ENCODE measurements at places on chromosomes 7 and 10.

GRCh38 chr10:80598951-80599350 lies 61.2 kb downstream of the SH2D4B start:
- no peak for DNase-seq

DNA sequence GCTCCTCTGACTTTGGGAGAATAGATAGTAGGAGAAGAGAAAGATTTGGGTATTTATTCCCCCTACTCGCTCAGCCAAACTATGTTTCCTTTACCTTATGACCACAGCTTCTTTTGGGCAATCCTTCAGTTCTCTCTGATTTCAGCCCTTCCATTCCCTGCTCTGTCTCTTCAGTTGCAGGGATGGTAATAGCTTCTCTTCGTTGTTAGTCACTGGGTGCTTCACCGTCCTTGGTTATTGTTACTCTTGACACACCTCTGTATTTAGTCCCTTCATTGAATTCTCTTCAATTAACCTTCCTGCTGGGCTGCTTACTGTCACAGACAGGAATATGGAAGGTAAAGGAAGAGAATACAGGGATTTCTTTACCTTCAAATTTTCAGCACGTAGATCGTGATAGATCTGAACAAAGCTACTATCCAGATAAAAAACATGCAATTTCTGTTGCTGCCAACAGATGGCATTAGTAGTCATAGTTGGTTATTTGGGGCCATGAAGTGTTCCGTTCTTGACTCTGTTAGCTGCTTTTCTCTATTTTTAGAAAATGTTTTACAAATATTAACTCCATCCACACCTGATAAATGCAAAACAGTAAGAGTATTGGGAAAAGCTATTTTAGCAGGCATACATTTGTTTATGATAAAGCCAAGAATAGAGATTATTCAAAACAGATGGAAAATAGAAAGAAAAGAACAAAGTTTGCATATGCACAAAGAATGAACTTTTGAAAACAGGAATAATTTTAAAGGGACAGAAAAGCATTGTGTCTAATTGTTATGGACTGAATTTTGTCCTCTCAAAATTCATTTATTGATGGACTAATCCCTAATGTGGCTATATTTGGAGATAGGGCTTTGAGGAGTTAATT lies 14.0 kb upstream of the PTTG1IP2 start:
- no peak for DNase-seq

- no peak for DNase-seq
Observed at GRCh38 chr10:88901206-88901983, 21.4 kb downstream of the STAMBPL1 start.

DNA sequence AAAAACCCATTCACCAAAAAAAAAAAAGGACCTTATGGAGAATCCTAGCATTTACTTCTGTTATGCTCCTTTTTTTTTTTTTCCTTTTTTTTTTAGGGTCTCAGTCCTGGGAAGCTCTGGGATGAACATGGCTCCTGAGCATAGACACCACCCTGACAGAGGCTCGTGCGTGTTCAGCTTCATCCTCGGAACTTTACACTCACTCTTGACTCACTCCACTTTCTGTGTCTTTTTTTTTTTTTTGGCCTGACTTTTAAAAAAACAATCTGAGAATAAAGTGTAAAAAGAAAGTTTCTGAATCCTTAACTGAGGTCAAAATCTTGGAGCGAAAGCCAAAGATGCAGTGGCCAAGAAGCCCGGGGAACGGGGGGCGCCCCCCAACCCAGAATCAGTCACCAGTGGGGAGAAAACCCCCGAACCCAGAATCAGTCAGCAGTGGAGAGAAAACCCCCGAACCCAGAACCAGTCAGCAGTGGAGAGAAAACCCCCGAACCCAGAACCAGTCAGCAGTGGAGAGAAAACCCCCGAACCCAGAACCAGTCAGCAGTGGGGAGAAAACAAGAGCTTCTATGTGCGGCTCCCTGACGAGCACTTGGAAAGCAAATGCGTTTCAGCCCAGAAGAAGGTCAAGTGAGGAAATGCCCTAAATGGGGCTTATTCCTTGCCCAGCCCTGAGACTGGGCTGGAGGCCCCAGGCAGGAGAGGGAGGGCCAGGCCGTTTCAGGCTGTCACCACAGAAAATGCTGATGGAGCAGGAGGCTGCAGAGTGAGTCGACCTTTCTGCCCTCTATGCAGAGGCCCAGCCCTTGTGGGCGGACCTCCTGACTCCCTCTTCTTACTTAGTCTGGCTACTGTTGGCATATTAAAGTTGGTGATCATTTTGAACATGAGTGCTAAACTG lies 19.0 kb upstream of the PFKP start:
- no peak for DNase-seq

DNA sequence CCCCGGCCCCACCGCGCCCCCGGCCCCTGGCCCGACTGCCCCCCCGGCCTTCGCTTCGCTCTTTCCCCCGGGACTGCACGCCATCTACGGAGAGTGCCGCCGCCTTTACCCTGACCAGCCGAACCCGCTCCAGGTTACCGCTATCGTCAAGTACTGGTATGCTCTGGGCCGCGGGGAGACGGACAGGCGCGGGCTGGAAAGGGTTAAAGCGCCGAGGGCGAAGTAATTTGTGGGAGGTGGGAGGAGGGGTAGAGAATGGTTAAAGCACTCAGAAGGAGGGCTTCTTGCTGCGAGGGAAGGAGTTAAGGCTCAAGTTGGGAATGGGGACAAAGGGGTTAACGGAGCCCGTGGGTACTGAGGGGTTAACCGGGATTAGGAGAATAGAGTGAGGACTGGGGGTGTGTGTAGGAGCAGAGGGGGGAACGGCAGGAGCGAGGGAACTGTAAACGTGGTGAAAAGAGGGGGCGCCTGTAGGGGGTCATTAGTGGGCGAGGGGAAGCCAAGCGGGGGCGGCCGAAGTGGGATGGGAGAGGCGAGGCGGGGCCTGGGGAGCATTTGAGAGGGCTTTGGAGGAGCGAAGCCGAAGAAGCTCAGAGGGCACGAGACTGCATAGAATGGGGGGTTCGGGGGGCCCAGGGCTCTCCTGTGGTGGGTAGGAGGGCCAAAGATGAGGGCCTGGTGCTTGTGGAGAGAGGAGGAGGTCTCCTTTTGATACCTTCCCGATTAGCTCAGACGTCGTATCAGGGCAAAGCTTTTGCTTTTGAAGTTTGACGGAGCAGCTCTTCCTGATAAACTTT lies 605 bp downstream of the SUFU start:
- no peak for DNase-seq

GRCh38 chr7:45456105-45456504 lies 118.1 kb upstream of the ADCY1 start:
- no peak for DNase-seq

DNA sequence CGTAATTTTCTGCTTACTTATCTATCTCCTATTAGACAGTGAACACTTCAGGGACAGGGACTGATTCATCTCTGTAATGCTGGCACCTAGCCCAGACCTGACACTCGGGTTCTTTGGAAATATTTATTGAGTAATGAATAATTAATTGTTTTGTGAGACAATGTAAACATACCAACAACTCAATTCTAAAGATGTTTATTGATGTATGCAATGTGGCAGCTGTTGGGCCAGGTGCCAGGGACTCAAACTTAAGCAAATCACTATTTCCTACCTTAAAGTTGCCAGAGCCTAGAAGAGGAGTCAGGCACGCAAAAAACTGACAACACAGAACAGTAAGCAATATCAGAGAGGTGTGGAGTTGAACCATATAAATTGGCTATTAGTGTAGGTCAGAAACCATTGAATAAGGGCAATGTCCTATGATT lies 63.6 kb upstream of the BMPER start:
- no peak for DNase-seq

GRCh38 chr10:33832124-33832787 lies 497.8 kb upstream of the NRP1 start:
- no peak for DNase-seq

GRCh38 chr7:1942243-1942940 lies 272.3 kb downstream of the ELFN1 start:
- no peak for DNase-seq

DNA sequence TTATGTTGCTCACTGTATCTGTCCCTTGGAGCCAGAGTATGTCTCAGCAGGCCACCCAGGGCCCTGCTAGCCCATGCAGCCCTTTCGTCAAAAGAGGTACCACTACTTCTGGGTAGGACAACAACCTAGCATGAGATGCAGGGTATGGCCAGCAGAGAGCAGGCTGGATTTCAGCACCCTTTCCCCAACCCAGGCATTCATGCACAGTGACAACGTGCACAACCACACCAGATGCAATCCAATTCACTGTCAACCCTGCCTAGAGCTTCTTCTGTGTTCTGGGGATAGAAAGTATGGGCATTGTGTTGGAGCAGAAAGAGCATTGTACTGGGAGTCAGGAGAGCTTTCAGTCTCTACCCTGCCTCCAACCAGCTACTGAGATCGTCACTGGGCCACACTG lies 37.9 kb downstream of the JAZF1 start:
- no peak for DNase-seq

DNA sequence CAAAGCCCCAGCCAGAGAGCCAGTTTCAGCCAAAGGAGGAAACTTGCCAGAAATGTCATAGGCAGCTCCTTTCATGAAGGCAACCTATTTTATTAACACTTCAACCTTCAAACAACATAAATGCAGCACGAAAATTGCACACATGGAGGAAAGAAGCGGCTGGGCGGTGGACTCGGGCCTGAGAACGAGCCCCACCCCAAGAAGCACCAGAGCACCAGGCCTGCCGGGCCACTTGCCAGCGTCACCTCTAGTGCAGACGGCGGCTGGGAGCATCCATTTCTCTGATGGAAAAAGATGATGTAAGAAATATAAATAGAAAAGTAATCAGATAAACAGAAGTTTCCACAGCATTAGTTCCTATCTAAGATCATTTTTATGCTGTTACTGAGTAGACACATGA lies 100.0 kb downstream of the TCERG1L start:
- no peak for DNase-seq

GRCh38 chr7:70533614-70534013 lies 598.3 kb upstream of the GALNT17 start:
- no peak for DNase-seq

GRCh38 chr10:93755443-93756116 lies 2.2 kb upstream of the LGI1 start:
- DNase-seq, result no peak

DNA sequence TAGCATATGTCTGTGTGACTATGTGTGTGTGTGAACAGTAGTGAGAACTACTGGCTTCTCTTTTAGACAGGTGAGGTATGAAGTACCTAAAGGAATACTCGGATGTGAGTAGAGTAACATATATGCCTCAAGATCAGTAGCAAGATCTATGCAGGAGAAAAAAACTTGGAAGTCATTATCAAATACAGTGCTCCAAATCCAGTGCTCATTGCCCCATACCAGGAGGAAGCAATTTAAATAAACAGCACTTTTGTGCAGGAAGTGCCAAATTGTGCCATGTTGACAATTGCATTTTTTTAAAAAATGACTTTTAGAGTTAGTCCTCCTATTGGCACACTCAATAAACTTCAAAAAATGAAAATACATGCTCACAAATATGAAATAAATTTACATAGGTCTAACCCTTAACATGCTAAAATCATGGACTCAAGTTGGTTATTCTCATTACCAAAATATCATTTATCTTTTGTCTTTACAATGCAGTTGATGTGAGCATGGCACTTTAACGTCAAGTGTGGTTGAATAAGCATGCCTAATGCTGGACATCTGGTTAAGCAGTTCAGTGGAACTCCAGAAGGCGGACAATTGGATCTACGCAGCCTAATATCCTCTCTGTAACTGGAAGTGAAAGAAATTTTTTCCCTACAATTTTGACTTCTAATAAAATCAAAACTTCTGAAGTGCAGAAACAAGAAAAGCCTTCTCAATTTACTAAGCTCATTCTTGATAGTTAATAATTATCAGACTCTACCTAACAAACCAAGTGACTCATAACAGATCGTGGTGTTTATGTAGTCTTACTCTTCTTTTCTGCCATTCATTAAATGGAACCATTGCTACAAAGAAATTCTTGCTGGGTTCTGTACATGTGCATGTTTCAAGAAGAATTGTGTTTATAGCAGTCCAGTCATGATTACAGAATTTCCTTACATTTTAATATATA lies 195.2 kb downstream of the MDFIC start:
- no peak for DNase-seq

GRCh38 chr7:1046722-1047679 lies 2.7 kb downstream of the GPR146 start:
- DNase-seq, result no peak

DNA sequence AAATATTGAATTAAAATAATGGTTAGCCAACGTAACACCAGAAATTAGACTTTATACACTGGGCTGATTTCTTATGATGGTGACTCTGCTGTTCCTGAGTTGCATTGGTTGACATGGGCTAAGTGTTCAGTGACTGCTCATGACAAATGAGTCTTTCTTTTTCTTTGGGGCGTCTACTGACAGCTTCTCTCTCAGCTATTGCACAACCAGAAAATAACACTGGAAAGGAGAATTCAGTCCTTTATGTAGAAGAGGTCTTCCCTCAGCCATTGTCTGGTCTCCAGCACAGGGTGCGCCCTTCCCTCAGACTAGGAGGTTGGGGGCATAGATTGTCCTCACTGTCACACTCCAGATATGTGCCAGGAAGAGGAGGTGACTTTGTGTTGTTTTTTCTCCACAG lies 21.6 kb downstream of the PNLIP start:
- no peak for DNase-seq

GRCh38 chr10:5565205-5565545 lies 40.4 kb downstream of the CALML3 start:
- DNase-seq, result no peak

DNA sequence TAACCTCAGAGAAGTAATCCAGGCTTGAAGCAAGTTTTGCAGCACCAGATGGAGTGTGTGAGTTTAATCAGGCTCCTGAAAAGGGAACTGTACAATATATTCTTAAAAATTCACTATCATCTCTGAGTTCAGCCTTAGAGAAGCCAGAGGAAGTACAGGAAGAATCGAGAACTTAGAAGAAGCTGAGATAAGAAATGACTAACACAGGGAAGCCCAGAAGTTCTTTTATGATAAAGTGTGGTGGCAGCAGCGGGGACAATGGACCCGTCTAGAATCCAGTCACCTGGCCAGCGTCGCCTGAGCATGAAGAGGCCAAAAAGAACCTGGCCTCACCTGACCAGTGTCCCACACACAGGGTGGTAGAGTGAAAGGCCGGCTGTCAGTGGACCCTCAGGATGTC lies 161.0 kb downstream of the USP6NL start:
- DNase-seq, result no peak

DNA sequence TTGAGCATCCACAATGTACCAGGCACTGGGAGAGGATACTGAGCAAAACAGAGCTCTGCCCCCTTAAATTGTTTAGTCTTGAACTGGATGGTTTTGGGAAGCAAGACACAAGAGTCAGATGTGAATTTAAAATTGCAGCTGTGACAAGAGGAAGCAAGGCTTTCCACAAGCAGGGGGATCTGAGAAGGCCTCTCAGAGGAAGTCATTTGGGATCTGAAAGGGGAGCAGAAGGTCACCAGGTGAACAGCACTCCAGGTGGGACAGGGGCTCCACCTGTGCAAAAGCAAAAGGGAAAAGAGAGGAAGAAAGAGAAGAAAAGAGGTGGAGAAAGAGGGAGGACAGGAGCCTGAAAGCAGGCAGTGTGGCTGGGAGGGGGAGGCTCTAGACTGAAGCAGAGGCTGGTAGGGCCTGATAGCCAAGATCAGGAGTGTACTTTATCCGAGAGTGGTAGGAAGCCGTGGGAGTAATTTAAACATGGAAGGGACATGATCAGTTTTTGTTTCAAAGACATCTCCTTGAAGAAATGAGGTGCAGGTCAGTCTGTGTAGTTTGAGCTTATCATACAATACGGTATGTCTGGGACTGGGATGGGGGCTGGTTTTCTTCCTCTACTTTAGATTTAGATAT lies 76.1 kb upstream of the DUSP5 start:
- no peak for DNase-seq

Data from stimulated activated CD8-positive, alpha-beta memory T cell treated with anti-CD3 and anti-CD28 coated beads, Interleukin-15, amount 100 ng/mL, for 4 hours (primary cell).